LoVo (cell line): ENCODE measurements at places on chromosomes 1 and 21.

DNA sequence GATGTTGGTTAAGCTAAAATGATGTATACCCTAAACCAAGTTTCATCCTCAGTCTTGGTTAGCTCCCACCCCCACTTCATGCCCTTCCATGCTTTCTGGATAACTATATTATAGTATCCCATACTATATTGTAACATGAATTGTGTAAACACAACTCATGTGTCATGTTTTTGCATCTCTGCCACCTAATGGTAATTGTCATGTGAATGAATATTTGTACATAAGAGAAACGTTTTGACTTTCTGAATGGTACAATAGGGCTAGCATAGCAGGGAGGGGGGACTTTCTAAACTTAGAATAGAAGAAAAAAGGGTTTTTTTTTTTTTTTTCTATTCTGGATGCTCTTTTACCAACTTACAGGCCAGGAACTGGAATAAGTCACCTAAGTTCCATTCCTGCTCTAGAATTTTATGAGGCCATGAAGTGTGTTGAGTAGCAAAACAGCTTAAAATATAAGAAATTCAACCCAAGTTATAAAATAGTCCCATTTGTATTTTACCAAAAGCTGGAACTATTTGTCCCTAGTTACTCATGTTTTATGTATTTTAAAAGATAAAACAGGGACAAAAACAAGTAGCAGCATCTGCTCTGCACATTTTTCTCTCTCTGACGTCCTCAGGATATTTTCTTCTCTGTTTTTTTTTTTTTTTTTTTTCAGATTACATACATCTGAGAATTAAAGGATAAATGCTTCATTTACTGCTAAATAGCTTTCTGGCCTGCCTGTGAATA lies 77.4 kb downstream of the HLX start:
- DNase-seq, result no peak

- DNase-seq, result no peak
These were observed 35.3 kb downstream of the CLCA4 start for GRCh38 chr1:86582161-86582560.

GRCh38 chr1:1969505-1969900 lies 34.1 kb downstream of the CFAP74 start:
- no peak for DNase-seq

- no peak for DNase-seq
These were observed 167.7 kb downstream of the ZSCAN20 start for GRCh38 chr1:33640114-33640660.

- DNase-seq, result no peak
These were observed 28.6 kb downstream of the KAZN start for GRCh38 chr1:14626869-14627607.

- DNase-seq, result peak; percentile 23
These were observed 107.5 kb downstream of the ZNF281 start for GRCh38 chr1:200302192-200302920.

DNA sequence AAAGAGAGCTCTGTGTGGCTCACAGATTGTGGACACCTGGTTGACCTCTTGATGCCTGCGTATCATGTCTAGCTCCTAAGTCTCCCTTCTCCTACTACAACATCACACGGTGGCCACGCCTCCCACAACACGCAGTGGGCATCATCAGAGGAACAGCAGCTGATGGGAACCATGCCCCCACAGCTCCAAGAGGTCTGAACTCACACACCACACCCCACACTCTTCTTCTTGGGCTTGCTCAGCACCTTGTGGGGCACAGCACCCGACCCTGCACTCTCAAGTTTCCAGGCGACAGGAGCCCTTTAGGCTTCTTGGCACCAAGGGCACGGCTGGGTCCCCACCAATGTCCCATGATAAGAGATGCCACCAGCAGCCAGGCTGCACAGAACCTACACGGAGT lies 18.8 kb upstream of the CDCP2 start:
- no peak for DNase-seq

- no peak for DNase-seq
These were observed 14.5 kb downstream of the AGRN start for GRCh38 chr1:1034439-1034781.

DNA sequence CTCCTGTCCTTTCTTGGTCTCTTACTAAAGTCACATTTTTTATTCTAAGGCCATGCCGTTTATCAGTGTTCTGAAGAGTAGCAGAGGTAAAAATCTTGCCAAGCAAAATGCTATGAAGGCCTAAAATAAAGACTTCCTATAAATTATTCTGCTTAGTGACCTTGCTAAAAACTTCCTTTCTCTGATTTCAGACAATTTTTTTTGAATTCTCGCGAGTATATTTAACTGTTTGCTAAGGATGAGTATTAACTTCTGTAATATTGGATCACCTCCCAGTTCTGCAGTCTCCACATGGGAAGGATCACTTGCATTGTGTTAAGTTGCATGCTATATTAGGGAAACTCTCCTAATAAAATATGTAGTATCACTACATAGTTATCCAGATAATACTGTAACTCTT lies 123.4 kb upstream of the SNX7 start:
- DNase-seq, result no peak

DNA sequence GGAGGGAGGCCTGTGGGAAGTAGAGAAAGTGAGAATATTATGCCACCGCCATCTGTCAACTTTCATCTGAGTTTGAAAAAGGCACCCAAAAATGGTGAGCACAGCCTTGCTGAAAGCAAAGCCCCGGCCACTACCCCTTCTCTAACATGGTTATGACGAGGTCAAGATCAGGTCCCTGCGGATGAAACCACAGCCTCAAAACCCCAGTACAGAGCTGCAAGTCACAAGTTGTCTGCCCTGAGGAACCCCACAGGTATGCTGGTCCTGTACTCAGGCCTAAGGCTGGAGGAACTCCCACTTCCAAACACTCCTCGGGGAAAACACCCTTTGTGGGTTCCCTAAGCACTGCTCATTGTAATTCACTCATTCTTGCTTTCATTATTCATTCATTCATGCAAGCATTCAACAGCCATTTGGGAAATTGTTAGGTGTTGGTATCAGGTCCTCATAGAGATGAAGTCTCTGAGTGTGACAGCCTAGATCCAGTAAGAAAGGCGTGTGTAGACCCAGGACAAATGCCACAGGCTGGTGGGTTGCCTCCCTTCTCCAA lies 216.6 kb upstream of the EDN2 start:
- no peak for DNase-seq

GRCh38 chr1:157653494-157653873 lies 47.1 kb downstream of the FCRL3 start:
- no peak for DNase-seq
